ENCODE measurements at places on chromosomes 16 and 17.

GRCh38 chr16:27817038-27817437 is 246.5 kb downstream of the GSG1L start:
- no peak for DNase-seq

DNA sequence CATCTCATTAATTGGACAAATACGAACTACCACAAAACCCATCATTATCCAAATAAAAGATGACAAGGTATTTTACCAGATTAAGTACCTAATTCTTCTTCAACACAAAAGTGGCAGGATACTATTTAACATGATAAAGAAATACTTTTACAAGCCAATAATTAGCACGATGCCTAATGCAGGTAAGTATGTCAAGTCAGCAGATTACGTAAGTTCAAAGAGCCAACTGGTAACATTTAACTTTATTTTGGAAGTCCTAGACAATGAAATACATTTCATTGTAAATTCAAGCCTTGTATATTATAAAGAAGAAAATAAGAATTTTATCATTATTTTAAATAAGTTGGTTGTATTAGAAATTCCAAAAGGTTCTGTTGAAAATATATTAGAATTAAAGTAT is 535.3 kb upstream of the SOX9 start:
- no peak for DNase-seq

- DNase-seq, result no peak
Observed at GRCh38 chr16:69476920-69477443, 52.6 kb downstream of the CYB5B start.

- DNase-seq, result no peak
Observed at GRCh38 chr17:77218902-77219301, 78.1 kb downstream of the SEC14L1 start.

DNA sequence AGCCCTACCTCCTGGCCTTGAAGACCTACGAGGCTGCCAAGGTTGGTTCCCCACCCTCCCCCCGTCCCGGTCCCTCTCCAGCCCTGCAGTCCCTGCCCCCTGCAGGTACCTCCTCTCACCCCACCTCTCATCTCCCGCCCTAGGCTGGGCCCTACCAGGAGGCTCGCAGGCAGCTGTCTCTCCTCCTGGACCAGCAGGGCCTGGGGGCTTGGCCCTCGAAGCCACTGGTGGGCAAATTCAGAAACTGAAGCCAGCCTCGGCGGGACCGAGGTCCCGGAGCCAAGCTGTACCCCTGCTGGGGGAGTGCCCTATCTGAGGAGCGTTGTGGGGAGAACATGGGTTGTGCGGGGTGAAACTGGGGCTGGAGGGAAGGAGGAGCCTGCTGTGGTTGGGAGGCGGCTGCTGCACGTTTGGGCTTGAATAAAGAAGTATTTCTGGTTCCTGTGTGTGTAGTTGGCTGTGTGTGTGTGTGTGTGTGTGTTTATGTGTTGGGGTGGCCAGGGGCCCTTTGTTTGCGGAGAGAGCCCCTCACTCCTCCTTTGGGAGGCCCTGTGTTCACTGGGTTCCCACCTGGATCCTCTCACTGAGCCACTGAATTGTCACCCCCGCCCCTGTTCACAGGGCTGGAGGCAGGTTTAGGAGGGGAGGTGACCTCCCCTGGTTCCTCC is 5.9 kb downstream of the ADAD2 start:
- DNase-seq, result no peak

DNA sequence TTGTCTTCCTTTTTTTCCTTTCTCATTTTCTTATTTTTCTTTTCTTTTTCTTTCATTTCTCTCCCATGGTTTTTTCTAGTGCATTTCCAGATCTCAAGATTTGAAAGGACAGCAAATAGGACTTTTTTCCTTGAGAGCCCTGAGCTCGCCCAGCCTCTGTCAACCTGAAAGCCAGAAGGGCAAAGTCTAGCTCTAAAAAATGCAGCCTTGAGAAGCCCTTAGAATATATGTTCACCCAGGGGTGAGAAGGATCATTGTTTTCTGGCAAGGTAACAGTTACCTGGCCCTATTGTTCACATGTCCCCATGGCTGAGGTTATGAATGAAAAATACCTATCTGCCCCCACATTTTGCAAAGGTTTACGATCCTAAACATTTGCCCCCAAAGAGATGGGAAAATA is 218.4 kb downstream of the IRX3 start:
- no peak for DNase-seq

- no peak for DNase-seq
Observed at GRCh38 chr17:19262650-19263631, 25.8 kb downstream of the EPN2 start.

GRCh38 chr17:2928294-2928890 is 132.2 kb downstream of the RAP1GAP2 start:
- no peak for DNase-seq

DNA sequence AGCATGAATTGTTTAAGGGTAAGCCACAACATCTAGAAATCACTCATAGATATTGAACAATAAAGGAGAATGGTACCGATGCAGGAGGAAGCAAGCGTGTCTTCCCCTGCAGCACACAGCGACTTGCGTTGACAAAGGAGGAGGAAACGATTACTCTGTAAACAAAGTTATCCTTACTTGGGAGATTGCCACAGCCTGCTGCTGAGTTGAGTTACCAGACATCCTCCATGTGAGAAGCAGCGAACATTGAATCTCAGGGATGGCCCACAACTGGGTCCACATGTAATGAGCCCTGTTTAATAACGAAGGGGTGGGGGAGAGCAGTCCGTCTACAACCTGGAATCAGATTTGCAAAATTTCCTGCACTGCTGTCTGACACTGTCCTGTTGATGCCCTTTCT is 27.7 kb downstream of the CLUH start:
- no peak for DNase-seq

DNA sequence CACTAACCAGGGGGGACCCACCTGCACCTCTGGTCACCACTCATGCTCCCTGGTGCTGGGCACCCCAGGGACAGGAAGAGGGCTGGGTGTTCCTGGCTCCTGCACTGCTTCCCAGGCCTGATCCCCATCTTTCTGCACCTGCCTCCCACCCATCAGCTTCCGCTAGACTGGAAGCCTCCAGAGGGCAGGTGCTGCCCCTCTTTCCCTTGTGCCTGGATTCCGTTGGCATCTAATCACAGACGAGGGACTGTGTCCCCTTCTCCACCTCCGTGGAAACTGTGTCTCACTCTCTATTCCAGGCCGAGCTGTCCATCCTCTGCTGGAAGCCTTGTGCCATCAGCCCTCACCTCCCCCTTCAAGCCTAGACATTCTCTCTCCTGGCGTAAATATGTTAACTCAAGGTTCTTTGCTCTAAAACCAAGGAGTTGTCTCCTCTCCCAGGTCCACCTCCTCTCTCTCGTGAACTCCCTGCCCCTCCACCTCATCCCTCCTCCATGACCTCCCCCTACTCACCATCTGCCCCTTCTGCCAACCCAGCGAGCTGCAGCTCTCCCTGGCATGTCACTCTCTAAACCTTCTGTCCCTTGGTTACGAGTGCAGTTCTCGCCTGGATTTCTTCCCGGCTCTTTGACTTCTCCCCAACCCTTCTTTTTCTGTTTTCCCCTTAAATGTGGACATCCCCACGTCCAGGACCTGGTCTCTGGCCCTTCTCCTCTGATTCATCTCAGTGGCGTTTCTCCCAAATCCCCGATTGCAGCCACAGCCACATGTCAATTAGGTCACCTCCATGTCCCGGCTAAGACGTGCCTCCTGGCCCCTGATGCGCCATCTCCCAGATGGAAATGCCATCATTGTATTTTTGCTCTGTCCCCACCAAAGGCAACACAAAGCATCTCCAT is 107.7 kb downstream of the SEC14L1 start:
- DNase-seq, result no peak
